ENCODE measurements at places on chromosomes 1 and 21.
A peak's percentile ranks its signal among the peaks of the same experiment; 100 is the strongest.

- no peak for DNase-seq
Measured at GRCh38 chr1:3359351-3359750, 95.1 kb upstream of the ARHGEF16 start.

DNA sequence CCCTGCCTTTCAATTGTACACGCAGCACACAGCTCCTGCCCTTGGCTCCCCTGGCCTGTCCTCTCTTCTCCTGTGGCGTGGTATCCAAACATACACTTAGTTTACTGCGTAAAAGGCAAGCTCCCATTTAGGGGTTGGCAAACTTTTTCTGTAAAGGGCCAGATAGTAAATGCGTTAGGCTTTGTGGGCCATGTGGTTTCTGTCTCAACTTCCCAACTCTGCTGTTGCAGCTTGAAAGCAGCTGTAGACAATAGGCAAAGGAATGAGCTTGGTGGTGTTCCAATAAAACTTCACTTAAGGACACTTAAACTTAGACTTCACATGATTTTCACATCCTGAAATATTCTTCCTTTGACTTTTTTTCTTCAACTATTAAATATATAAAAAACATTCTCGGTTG, 63.3 kb downstream of the RHOU start:
- DNase-seq, result no peak

DNA sequence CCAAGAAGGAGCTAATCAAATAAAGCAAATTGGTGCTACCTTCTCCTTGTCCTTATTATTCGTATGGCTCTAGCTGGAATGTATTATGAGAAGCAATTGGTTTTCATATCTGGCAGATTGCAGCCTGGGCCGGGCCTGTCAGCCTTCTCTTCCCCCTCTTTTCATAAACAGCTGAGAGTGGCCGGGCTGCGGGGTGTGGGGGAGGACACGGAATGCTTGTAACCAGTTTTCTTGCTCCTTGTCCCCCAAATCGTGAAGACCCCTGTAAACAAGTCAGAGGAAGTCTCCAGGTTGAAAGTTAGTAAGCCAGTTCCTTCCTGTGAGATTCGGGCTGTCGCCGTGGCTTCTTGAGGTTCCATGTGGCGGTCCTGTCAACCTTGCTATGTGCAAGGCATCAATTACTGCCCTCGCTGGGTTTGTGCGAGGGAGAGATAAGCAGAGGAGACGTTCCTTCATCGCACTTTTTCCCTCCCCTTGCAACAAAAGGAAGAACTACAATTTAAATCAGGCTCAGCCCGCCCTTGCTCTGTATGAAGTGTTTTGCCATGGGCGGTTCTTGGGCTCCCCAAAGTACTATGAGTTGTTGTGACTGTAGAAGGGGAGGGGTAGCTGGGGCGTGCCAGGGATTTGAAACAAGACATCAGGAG, 450.7 kb downstream of the CAMTA1 start:
- no peak for DNase-seq

DNA sequence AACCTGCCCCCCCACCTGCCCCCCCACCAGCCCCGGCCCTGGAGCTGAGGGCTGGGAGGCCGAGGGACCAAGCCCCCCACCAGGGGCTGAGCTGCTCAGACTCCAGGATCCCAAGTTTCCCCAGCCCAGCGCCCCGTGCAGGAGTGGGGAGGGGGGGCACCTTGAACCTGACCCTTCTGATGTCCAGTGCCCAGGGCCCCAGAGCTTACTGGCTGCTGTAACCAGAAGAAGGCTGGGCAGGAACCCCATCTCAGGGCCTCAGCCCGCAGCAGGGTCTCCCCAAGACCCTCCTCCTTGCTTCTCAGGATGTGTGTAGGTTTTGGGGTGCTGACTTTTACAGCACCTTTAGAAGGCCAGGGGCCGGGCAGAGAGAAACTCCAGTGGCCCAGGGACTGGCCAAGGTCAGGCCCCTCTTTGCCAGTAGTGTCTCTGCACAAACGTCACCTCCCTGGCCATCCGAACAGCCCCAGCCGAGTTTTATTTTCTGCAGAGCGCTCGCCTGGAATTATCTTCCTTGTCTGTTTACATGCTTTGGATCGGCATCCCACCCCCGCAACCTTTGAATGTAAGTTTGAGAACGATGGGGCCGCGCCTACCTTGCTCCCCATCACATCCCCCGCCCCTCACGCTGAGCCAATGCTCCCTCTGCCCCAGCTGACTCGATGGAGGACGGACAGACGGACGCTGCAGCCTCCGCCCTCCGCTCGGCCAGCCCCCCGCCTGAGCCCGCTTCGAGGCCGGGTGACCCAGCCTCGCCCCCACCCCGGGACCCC, 70.1 kb upstream of the CASZ1 start:
- peak; percentile 10 for DNase-seq

DNA sequence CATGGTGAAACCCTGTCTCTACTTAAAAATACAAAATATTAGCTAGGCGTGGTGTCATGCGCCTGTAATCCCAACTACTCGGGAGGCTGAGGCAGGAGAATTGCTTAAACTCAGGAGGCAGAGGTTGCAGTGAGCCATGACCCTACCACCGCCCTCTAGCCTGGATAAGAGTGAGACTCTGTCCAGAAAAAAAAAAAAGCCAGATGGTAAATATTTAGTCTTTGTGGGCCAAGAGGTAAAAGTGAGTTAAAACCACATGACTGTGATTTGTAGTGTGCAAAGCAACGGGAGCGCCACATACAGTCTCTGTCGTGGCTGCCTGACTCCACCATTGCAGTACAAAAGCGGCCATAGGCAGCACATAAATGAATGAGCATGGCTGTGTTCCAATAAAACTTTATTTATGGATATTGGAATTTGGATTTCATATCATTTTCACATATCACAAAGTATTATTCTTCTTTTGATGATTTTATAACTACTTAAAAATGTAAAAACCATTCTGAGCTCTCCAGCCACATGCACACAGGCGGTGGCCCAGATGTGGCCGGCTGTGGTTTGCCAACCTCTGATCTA, 51.8 kb upstream of the CASZ1 start:
- DNase-seq, result no peak

DNA sequence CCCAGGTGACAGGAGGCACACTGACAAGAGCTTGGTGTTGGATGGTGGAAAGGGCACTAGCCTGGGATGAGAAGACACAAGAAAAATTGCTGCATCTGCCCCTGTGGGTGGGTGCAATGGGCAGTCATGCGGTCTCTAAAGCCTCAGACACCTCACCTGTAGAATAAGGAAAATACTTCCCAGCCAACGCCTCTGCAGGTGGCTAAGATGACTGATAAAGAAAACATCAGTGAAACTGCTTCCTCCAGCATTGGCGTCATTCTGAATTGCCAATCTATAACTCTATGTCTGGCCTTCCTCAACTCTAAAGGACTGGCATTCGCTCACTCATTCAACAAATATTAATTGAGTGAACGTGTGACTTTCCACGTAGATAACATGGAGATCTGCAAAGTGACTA, 100.4 kb upstream of the F3 start:
- DNase-seq, result no peak

DNA sequence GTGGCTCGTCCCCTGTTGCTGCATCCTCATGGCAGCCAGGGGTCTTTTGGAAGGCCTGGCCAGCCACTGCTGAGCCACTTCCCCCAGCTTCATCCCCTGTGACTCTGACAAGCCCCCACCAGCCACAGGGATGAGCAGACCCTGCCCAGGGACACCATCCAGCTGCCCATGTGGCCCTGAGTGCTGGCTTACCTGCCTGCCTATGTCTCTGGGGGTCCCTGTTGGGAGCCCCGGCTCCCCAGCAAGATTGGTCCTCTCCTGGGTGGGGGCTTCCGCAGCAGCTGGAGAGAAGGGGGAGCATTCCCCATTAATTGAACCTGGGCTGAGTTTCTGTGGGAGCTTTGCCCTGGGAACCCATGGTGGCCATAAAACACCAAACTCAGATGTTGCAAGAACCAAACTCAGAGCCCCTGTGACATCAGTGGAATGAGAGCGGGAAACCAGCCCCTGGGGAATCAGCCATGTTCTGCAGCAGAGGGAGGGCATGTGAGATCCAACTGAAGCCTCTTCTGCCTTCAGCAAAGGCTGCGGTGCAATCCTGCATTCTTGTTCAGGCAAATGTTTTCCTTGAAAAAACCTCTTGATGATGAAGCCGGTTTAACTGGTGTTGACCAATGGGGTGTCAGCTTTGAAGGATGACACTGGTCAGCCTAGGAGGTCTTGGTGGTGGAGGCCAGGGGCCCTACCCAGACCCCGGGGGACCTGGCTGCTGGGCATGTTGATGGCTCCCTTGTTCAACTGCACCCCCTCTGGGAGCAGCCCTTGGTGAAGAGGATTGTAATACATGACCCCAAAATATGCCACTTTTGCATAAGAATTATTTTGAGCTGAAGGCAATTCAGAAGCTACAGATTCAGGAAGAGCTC, 28.3 kb upstream of the COL18A1 start:
- peak; percentile 38 for DNase-seq

DNA sequence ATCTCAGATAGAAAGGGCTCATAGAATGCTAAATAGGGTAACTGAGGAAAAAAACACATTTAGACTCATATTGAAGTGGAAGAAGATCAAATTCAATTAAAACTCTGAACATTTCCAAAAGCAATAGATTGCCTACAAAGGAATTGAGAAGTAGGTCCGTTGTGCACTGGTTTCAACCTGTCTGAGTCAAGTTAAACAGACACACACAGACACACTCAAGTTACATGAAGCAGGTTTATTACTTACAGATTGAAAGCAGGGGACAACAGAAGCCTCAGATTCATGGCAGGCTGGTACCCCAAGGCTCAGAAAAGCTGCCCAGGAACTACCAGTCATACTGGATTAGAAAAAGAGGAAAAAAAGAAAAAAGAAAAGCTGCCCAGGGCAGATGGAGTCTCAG, 20.7 kb upstream of the S100A2 start:
- no peak for DNase-seq

GRCh38 chr1:68221980-68222373, 10.3 kb downstream of the WLS start:
- DNase-seq, result peak; percentile 75

- no peak for DNase-seq
Measured at GRCh38 chr1:1087351-1088028, 13.4 kb upstream of the RNF223 start.

DNA sequence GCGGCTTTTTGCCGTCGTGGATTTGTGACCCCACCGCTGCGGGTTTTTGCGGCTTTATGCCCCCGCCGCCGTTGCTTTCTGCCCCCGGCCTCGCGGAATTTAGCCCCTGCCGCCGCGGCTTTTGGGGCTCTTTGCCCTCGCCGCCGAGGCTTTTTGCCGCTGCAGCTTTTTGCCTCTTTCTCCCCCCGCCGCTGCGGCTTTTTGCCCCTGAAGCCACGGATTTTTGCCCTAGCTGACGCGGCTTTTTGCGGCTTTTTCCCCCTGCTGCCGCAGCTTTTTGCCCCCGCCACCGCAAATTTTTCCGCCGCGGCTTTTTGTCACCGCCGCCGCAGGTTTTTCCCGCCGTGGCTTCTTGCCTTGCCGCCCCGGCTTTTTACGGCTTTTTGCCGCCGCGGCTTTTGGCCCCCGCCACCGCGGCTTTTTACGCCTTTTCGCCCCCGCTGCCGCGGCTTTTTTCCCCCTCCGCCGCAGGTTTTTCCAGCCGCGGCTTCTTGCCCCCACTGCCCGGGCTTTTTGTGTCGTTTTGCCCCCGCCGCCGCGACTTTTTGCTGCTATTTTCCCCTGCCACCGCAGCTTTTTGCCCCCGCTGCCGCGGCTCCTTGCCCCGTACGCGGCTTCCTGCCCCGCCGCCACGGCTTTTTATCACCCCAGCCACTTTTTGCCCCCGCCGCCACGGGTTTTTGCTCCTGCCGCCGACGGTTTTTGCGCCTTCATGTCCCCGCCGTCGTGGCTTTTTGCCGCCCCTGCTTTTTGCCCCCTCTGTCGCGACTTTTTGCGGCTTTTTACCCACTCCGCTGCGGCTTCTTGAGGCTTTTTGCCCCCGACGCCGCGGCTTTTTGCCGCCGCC, 3933.6 kb downstream of the SRGAP2C start:
- DNase-seq, result no peak

GRCh38 chr1:9166289-9167235, 37.7 kb upstream of the GPR157 start:
- no peak for DNase-seq

DNA sequence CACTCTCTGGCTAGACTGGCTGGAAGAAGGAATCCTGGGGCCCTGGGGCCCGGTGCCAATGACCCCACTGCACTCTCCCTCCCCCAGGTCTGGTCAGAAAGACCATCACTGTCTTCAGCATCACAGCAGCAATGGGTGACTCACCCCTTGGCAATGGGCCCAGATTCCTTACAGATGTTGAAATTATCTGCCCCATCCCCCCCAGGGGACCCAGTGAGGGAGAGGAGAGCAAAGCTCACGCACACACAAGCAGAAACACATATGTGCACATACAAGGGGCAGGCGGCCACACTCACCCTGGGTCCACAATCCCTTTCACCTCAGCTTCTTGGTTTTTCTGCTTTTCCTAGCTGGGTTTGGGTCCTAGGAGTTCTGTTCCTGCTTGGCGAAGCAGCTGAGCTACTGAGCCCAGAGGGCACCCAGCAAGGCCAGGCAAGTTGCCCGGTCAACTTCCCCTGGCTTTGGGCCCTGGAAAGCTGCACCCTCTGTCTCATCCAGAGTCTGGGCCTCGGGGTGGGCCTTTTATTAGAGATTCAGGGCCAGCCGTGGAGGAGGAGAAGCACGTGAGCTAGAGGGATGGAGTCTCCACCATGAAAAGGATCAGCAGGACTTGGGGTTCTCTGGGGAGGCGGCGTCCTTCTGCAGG, 2.6 kb downstream of the COL16A1 start:
- DNase-seq, result peak; percentile 98

- no peak for DNase-seq
Measured at GRCh38 chr21:42239556-42239955, 20.6 kb downstream of the ABCG1 start.

DNA sequence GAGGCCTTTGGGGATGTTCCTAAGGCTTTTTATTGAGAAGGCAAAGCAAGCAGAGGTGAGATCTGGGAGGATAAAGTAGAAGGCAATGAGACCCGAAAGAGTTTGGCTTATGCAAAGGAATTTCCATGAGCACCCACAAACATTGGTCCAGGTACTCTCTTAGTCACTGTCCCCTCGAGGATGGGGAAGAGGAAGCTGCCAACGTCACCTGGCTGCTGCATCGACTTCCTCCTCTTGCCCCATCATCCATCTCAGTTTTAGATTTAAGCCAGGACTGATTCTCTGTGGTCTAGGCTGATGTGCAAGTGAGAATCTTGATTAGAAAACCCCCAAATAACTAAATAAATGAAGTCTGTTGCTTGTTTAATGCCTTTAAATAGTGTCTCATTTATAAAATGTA, 28.7 kb downstream of the RUNX1 start:
- no peak for DNase-seq

DNA sequence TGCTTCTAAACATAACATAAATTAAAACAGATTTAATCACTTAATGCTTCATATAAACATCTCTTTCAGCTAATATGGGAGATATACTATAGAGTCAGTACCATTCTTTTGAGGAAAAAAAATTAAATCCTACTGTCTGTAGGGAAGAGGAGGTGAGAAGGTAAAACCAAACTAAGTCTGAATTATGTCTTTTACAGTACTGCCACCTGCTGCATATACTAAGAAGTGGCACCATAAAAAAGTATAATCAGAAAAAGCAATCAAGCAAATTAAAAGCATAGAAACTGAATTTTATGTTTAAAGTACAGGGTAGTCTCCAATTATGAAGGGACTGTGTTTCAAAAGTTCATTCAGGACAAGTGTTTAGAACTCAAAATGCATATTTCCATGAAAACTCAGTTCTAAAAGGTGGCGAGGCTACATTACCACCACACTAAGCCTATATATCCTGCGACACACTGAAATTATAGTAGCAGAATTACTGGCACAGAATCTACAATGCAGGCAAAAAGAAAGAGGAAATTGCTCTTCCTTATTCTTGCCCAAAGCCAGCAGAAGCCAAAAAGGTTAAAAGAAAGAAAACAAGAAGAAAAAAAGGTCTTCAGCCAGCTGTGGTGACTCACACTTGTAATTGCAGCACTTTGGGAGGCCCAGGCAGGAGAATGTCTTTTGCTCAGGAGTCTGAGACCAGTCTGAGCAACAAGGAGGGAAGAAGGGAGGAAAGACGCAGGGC, 9.0 kb downstream of the NSL1 start:
- DNase-seq, result peak; percentile 52

All from EH (cell line).